ENCODE measurements at places on chromosomes 3 and 15.

GRCh38 chr3:121660356-121661171, at the start of gene HCLS1:
HCLS1 (minus strand) TSS chr3:121660903; CDS start chr3:121658347, 2,556 bp downstream.
- H3K27me3 ChIP-seq: no peaks in the 10 kb centered on the region
- peak within 1 kb of the TSS; percentile 7 for H3K4me3 ChIP-seq
- H3K4me1 ChIP-seq: no peaks in the 10 kb centered on the region
- H3K27ac ChIP-seq: peak within 1 kb of the TSS; percentile 54
- peaks cover 7% of the 10 kb centered on the region for H3K36me3 ChIP-seq

DNA sequence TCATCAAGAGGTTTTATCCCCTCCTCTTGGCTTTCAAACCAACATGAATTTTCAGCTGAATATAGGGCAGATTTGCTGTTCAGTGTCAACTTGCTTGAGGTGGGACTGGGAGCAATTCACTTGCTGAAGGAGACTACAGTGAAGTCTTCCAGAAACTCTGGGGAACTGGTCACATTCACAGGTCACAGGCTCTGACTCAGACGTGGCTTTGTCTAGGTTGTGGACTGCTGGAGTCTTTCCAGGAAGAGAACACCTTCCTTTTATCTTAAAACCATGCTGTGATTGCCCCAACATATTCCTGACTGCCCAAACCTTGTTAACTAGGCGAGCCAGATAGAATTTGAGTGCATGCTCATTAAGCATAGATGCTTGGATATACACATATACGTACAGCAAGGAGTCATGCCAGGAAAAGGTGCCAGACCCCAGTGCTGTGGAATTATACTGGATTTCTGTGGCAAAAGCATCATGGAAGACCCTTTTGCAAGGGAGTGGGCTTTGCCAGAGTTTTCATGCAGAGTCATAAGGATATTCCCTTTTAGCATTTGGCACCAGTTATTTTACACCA, 399.1 kb upstream of the TBL1XR1 start:
- peaks cover 43% of the 10 kb centered on the region for H3K4me1 ChIP-seq
- peak overlapping the region; percentile 77 for H3K27ac ChIP-seq
- H3K36me3 ChIP-seq: no peaks in the 10 kb centered on the region
- no peaks in the 10 kb centered on the region for H3K27me3 ChIP-seq
- H3K4me3 ChIP-seq: no peak overlapping the region
- no peak for DNase-seq

GRCh38 chr3:141928631-141929270, 52.3 kb downstream of the ATP1B3 start:
- no peaks in the 10 kb centered on the region for H3K27me3 ChIP-seq
- no peak overlapping the region for H3K4me3 ChIP-seq
- no peaks in the 10 kb centered on the region for H3K4me1 ChIP-seq
- H3K27ac ChIP-seq: no peak overlapping the region

DNA sequence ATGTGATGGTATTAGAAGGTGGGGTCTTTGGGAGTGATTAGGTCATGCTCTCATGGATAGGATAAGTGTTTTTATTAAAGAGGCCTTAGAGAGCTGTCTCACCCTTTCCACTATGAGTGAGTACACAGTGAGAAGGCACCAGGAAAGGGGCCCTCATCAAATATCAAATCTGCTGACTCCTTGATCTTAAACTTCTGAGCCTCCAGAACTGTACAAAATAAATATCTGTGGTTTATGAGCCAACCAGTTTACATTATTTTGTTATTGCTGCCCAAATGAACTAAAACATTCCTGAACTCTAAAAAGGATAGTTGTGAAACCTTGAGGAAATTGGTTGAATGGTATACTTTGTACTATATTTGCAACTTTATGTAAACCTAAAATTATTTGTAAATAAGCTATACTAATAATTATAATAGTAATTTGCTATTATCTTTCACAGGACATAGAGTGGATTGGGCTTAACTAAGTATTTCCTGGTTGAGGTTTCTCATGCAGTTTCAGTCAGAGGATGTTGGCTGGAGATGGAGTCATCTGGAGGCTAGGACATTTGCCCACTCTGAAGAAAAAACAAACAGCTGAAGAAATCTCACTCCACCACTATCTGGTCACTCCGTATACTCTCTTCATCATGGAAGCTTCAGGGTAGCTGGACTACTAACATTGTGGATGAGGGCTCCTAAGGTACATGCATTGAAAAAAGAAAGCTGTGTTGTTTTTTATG, 1068.6 kb upstream of the CADM2 start:
- DNase-seq: no peak
- no peak overlapping the region for H3K27ac ChIP-seq
- H3K36me3 ChIP-seq: no peaks in the 10 kb centered on the region
- no peak overlapping the region for H3K4me3 ChIP-seq
- H3K4me1 ChIP-seq: no peaks in the 10 kb centered on the region

DNA sequence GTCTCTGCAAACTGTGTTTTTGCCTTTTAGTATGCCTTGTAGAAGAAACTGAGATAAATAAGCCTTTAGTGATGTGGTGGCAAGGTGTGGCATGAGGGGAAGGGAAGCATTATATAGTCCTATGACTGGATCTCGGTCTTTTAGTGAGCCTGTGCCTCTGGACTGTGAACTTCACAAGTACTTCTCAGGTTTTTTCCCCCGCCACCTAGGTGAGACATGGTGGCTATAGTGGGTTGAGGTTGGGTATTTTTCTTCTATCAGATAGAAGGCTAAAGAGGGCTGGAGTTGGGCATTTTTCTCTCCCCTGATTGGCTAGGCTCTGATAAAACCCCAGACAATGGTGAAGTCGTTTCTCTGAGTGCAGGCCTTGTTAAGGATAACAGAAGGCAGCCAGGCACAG, 38.7 kb upstream of the ZFAND6 start:
- no peak for DNase-seq
- H3K27me3 ChIP-seq: no peaks in the 10 kb centered on the region
- no peaks in the 10 kb centered on the region for H3K36me3 ChIP-seq

DNA sequence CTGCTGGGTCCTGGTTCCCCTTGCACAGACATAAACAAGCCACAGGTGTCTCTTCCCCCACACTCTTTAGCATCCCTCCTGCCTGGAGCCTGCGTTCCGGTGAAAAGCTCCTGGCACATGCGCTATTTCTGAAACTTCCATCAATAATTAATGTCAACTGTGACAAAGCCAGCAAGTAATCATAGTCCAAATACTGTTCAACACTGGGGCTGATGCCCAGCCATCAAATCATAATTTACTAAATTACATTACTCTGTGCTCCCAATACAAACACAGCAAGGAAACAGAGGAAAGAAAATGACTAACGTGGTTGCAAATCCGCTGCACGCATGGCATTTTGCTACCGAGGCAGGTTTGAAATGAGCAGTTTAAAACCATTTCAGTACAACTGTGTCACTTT, 294.7 kb downstream of the ERC2 start:
- H3K4me3 ChIP-seq: no peak overlapping the region
- DNase-seq: no peak
- no peak overlapping the region for H3K27ac ChIP-seq
- H3K36me3 ChIP-seq: no peaks in the 10 kb centered on the region
- H3K4me1 ChIP-seq: no peaks in the 10 kb centered on the region

- DNase-seq: no peak
- H3K27ac ChIP-seq: no peak overlapping the region
- no peak overlapping the region for H3K4me3 ChIP-seq
Observed at GRCh38 chr3:174700736-174701135, 158.4 kb upstream of the NAALADL2 start.

DNA sequence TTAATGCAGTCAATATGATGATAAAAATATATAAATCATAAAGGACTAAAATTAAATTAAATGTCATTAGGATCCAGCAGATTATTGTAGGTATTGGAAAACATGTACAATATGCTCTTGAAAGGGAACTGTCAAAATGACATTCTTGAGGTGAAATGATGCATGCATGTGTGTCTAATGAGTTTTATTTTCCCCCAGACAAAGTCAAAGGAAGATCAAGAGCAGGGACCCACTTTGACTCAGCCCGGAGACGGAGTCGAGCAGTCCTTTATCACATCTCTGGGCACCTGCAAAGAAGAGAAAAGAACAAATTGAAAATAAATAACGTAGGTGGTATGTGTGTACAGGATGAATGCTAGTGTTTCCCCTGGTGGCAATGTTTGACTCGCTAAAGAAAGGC, 194.1 kb downstream of the KCNH8 start:
- no peaks in the 10 kb centered on the region for H3K36me3 ChIP-seq
- H3K27me3 ChIP-seq: no peaks in the 10 kb centered on the region
- H3K27ac ChIP-seq: no peak overlapping the region
- no peaks in the 10 kb centered on the region for H3K4me1 ChIP-seq

DNA sequence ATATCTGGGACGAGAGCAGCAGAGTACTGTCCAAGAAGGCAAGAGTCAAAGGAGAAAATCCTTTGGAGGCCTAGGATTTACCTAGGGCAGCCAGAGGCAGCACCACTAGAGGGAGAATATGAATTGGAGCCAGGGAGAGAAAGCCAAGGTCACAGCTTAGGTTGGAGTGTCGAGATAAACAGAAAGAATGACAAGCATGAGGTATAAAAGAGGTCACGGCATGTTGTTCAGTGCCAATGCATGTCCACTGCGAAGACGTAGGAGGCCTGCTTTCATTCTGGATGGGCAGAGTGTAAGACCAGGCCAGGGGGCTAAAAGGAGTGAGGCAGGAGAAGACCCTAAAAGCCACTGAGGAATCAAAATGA, 47.2 kb downstream of the THBS1 start:
- no peak overlapping the region for H3K4me3 ChIP-seq
- DNase-seq: no peak
- H3K27me3 ChIP-seq: no peaks in the 10 kb centered on the region
- peaks cover 37% of the 10 kb centered on the region for H3K4me1 ChIP-seq

GRCh38 chr3:74469713-74470112, 144.7 kb downstream of the CNTN3 start:
- peaks cover 5% of the 10 kb centered on the region for H3K4me1 ChIP-seq
- no peak overlapping the region for H3K4me3 ChIP-seq
- no peak for DNase-seq
- no peak overlapping the region for H3K27ac ChIP-seq
- no peaks in the 10 kb centered on the region for H3K27me3 ChIP-seq

- no peak for DNase-seq
- no peak overlapping the region for H3K4me3 ChIP-seq
- no peaks in the 10 kb centered on the region for H3K27me3 ChIP-seq
- H3K4me1 ChIP-seq: no peaks in the 10 kb centered on the region
- no peaks in the 10 kb centered on the region for H3K36me3 ChIP-seq
Observed at GRCh38 chr3:162780313-162780712, 1283.7 kb downstream of the OTOL1 start.

- H3K36me3 ChIP-seq: no peaks in the 10 kb centered on the region
- no peaks in the 10 kb centered on the region for H3K4me1 ChIP-seq
- H3K4me3 ChIP-seq: no peak overlapping the region
- no peak overlapping the region for H3K27ac ChIP-seq
Observed at GRCh38 chr3:12265508-12265907, 23.4 kb upstream of the PPARG start.

DNA sequence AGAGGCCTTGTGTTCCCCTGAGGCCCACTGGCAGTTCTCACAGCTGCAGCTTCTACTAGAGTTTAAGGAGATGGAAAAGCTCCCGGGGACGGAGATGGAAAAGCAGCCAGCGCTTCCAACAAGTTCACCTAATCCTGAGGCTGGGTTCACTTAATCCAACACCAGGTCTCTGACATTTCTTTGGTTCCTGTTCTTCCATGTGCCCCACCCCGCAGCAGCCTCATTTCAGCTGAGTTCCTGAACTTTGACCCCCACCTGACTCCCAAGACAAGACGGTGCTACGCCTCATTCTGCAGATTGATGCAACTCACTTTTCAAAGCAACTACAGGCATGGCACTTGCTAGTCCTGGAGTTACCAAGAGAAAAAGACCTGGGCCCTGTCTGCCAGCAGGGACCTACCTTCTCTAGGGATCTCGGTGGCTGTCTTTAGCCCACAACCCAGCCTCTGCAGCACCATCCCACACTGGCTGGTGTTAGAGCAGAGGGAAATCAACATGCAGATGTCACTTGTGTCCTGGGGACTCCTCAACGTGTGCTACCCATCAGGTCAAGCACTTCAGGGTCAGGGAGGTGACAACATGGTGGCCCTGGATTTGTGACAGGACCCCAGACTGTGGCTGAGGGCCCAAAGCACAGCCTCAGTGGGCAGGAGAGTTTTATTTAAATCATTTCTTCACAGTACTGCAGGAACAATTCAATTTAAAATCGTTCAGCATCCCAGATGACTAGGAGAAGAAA, 406.1 kb downstream of the VPS13C start:
- H3K27me3 ChIP-seq: peaks cover 8% of the 10 kb centered on the region
- H3K36me3 ChIP-seq: no peaks in the 10 kb centered on the region
- H3K4me1 ChIP-seq: no peaks in the 10 kb centered on the region
- no peak overlapping the region for H3K27ac ChIP-seq
- DNase-seq: no peak

- peak overlapping the region; percentile 24 for H3K4me3 ChIP-seq
- H3K4me1 ChIP-seq: peaks cover 70% of the 10 kb centered on the region
- H3K36me3 ChIP-seq: no peaks in the 10 kb centered on the region
- H3K27me3 ChIP-seq: peaks cover 100% of the 10 kb centered on the region
Observed at GRCh38 chr15:67828278-67828968, 3.1 kb downstream of the SKOR1 start.

- no peak for DNase-seq
- no peaks in the 10 kb centered on the region for H3K27me3 ChIP-seq
- H3K36me3 ChIP-seq: no peaks in the 10 kb centered on the region
- H3K27ac ChIP-seq: no peak overlapping the region
- H3K4me1 ChIP-seq: no peaks in the 10 kb centered on the region
Observed at GRCh38 chr3:153906366-153906765, 214.8 kb upstream of the ARHGEF26 start.

- H3K27me3 ChIP-seq: no peaks in the 10 kb centered on the region
- no peaks in the 10 kb centered on the region for H3K36me3 ChIP-seq
- peak overlapping the region; percentile 78 for H3K4me3 ChIP-seq
Observed at GRCh38 chr3:173395073-173395411, 2.5 kb upstream of the NLGN1 start.

GRCh38 chr3:5162102-5162501, 25.4 kb upstream of the EDEM1 start:
- H3K27me3 ChIP-seq: no peaks in the 10 kb centered on the region
- no peaks in the 10 kb centered on the region for H3K36me3 ChIP-seq
- H3K27ac ChIP-seq: no peak overlapping the region

DNA sequence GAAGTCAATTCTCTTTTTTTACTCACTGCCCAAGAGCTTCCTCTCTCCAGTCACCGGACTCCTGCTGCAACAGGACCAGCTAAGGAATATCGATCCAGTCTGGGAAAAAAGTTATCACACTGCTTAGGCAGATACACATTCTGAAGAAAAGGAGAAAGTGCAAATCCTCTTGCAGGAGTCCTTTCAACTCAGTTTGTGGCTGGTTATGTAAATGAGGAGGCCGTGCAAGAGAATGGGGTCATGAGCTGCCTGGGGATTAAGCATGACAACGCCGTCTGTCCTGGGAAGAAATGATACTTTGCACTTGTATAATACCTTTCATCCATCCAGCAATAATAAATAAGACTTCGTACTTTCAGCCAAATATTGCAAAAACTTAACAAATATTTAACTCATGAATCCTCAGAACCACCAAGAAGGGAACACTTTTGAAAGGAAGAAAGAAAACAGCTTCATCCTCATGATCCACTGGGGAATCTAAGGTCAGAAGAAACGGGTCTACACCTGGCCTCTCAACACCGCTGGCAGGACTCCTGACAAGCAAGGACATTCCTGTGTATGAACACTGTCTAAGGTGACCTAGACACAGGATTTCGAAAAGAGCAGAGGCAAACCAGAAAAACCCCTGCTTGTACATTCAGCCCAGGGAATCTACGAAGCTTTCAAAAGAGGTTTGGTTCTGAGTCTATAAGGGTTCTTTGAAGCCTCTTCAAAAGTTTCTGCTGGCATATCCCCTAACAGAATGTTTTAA, 13.1 kb upstream of the WWTR1 start:
- no peak overlapping the region for H3K27ac ChIP-seq
- no peak for DNase-seq
- no peaks in the 10 kb centered on the region for H3K27me3 ChIP-seq
- no peak overlapping the region for H3K4me3 ChIP-seq
- H3K4me1 ChIP-seq: no peaks in the 10 kb centered on the region

Data from sigmoid colon (tissue), 7 donors.